ENCODE measurements at places on chromosomes 16 and 17.
A peak's percentile ranks its signal among the peaks of the same experiment; 100 is the strongest.

GRCh38 chr17:52606098-52606497 lies 447.6 kb upstream of the CA10 start:
- DNase-seq = no peak

GRCh38 chr17:17499402-17500145 lies 3.4 kb upstream of the RASD1 start:
- no peak for DNase-seq

GRCh38 chr17:73867056-73867455 lies 222.8 kb upstream of the SDK2 start:
- DNase-seq = no peak

GRCh38 chr17:43547659-43548256 lies 1.6 kb upstream of the ETV4 start:
- DNase-seq = no peak

GRCh38 chr16:86517652-86518258 lies 7.4 kb downstream of the FOXF1 start:
- peak; percentile 65 for DNase-seq

- DNase-seq = peak; percentile 81
These were observed 10.1 kb downstream of the IRF8 start for GRCh38 chr16:85908889-85909589.

GRCh38 chr17:36877771-36878170 lies 59.5 kb upstream of the LHX1 start:
- DNase-seq = peak; percentile 62

- no peak for DNase-seq
These were observed 605.1 kb downstream of the MAF start for GRCh38 chr16:78995441-78995840.

GRCh38 chr16:81530296-81530721 lies 85.7 kb downstream of the CMIP start:
- no peak for DNase-seq

GRCh38 chr17:35977509-35977908 lies 3.8 kb downstream of the CCL16 start:
- no peak for DNase-seq

GRCh38 chr17:31374094-31374447 lies 17.4 kb upstream of the RAB11FIP4 start:
- peak; percentile 50 for DNase-seq

DNA sequence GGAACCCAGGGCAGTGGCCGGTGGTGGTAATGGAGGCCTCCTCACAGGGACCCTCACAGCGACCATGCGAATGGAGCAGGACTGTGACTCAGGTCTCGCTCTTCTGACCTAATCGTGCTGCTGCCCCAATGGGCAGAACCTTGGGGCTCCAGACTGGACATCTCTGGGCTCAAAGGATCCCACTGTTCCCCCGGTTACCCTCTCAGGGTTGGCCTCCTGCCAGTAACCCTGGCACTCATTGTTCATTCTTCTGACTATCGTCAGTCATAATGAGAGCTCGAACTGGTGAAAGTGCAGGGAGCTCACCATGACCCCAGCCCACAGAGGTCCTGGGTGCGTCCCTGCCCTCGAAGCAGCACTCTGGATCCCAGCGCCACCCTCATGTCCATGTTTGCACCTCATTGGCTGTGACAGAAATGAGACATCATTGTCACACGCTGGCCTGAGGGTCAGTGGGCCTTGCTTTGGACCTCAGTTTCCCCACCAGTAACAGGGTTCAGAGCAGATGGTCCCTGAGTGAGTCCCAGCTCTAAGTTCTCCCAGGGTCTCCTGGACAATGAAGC lies 4.0 kb upstream of the NPRL3 start:
- no peak for DNase-seq

DNA sequence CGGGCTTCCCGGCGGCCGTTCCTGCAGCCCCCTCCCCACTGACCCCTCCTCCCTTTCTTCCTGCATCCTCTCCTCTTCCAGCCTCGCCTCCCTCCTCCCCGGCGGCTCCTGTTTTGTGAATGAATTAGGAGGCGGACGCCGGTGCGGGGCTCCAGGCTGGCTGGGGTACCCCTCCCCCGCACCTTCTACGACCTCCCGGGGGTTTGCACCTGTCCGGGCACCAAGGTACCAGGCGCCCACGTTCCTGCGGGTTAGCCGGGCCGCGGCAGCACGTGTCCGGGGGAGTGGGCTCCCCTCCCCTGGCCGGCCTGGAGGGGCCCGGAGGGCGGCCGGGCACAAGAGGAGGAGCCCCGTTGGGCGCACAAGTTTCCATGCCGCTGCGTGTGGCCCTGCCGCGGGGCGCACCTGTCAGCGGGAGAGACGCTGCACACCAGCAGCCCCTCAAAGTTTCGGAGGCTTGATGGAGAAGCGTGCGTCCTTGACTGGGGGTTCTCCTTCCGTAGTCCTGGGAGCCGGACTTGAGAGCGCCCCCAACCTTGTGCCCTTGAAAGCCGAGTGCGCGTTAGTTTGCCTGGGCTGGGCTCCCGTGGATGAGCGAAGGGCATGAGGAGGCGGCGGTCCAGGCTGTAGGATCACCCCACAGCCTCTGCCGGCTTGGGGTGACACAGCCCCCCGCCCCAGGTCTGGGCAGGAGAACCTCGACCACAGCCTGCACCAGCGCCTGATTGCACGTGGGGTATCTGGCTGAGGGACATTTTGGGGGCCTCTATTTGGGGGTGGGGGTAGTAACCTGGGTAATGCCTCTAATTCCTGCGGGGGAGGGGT lies 1.2 kb downstream of the HAS3 start:
- no peak for DNase-seq

DNA sequence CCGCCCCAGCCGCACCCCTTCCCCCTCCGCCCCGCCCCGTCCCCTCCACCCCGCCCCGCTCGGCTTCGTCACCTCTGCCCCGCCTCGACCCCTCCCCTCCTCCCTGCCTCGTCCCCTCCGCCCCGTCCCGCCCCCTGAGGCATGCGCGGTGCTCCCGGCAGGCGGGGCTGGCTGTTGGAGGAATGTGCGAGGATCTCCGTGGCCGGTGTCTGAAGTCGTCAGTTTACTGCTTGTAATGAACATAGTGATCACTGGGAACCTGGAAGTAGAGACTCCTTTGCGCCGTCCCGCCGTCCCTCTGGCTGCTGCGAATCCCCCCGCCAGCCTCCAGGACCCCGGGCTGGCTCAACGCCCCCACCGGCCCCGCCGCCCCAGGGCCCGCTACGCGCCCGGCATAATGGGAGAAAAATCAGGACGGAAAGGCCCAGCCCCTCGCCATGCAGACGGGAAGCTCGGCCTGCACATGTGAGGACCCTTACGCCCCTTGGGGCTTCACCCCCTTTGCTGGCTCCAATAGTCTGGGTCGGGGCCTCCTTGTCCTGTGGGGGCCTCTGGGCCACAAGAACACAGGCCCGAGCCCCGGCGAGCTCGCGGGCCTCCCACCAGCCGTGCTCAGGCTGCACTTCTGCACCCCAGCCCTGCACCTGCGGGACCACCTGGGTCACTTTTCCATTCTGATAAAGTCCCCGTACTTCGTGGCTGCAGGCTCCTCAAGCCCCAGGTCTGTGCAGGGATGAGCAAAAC lies 743.1 kb downstream of the KCNJ18 start:
- no peak for DNase-seq

GRCh38 chr16:75121949-75122568 lies 5.5 kb upstream of the LDHD start:
- DNase-seq = no peak

DNA sequence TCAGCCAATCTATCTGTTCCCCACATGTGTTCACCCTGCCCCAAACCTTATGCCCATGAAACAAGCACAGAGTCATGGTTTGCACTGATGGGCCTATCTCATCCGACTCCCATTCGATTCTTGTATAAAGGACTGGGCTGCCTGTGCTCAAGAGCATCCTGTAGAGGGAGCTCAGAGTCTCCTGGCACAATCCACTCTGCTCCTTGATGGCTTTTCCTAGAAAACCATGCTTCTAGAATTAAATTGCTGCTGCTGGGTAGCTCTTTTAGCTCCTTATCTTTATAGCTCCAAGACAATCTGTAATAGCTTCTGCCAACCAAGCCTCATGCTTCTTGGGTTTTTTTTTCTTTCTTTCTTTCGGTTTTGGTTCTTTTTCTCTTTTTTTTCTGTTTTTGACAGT lies 9.7 kb downstream of the ZNF19 start:
- peak; percentile 21 for DNase-seq

GRCh38 chr16:27499659-27500055 lies 50.1 kb downstream of the GTF3C1 start:
- DNase-seq = no peak

- DNase-seq = peak; percentile 38
These were observed 93.9 kb downstream of the SEC14L1 start for GRCh38 chr17:77234695-77235094.

GRCh38 chr17:78322327-78322857 lies 37.5 kb downstream of the SOCS3 start:
- DNase-seq = peak; percentile 63

DNA sequence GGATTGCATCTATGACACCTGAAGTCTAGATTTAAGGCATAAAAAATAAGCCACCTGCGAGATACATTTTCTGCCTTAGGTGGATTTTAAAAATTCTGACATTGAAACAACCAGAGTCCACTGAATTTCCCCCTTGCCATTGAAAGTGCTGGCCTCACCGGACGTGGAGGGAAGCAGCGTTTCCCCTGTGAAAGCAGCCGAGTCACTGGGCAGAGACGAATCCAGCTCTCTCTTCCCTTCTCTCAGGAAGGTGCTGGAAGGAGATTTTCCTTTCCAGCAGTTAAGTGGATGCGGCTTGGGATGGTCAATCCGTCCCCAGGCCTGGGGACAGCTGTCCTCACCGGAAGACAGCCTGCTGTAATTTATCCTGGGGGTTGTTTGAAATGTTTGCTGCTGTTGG lies 270.9 kb upstream of the FOXF1 start:
- no peak for DNase-seq

DNA sequence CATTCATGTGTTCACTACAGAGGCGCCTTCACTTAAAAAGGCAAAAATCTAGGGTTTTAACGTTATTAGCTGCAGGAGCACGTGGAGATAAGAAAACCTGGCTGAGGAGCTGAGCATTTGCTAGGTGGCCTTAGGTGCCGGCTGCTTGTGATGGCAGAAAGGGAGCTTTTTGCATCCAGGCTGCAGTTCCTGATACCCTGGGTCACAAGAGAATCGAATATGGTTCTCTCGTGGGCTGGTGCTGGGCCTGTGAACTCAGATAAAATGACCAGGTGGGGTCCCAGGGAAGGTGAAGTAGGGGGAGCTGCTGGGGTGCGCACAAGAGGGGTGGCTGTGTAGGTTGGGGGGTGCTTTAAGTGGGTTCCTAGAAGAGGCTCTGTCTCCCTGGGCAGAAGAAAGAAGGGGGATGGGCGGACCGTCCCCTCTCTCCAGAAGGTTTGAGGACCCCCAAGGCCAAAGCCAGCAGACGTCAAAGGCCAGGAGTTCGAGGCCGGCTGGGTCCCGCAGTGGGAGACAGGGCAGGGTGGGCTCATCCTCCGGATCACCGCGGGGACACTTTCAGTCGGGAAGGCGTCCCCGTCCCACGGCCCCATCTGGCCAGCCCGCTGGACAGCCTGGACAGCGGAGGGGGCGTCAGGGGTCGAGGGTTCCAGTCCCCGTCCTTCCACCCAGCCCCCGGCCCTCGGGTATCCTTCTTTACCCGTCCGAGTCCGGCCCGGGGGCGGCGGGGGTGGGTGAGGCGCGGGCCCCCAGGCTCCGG lies 740 bp upstream of the CMIP start:
- no peak for DNase-seq

GRCh38 chr17:36892112-36892838 lies 45.0 kb upstream of the LHX1 start:
- DNase-seq = no peak

DNA sequence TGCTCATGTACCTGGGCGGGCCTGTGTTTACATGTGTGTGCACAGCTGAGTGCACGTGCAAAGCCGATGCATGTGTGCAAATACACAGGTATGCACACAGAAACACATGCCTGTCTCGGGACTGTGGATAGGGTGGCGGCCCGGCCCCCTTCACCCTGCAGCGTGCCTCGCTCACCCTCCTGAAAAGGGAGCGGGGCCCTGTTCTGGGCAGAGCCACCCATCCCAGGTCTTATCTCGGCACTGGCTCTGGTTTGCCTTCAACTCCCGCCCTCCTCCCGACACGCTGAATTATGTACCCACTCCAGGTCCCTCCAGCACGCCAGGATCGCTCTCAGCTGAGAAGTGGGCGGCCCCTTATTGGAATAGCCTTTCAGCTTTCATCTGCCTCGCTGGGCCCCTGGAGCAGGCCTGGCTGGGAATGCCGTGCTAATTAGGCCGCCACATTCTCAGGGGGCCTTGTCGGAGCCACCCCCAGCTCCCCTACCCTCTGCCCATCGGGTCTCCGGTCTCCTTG lies 77.8 kb downstream of the RTN4RL1 start:
- DNase-seq = no peak

DNA sequence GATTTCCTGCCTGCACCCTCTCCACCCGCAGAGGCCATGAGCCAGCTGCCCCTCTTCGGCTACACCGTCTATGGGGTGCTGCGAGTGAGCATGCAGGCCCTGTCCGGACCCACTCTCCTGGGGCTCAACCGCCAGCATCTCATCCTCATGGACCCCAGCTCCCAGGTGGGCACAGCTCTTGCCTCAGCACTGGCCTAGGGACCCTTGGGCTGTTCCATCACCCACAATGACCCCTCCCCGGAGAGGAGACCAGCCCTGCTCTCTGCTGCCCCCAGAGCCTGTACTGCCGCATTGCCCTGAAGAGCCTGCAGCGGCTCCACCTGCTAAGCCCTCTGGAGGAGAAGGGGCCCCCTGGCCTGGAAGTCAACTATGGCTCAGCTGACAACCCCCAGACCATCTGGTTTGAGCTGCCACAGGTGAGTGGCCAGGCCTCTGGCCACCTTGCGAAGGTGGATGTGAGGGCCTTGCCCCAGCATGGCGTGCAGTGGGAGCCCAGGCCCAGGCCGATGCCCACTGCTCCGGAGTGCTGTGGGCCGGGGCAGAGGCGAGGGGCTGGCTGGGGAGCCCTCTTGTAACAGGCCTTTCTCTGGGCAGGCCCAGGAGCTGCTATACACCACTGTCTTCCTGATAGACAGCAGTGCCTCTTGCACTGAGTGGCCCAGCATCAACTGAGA lies 7.3 kb upstream of the SMIM5 start:
- peak; percentile 15 for DNase-seq

- peak; percentile 3 for DNase-seq
These were observed 7.7 kb upstream of the GINS3 start for GRCh38 chr16:58384437-58385055.

- DNase-seq = peak; percentile 88
These were observed 917 bp downstream of the YWHAE start for GRCh38 chr17:1398931-1399678.

DNA sequence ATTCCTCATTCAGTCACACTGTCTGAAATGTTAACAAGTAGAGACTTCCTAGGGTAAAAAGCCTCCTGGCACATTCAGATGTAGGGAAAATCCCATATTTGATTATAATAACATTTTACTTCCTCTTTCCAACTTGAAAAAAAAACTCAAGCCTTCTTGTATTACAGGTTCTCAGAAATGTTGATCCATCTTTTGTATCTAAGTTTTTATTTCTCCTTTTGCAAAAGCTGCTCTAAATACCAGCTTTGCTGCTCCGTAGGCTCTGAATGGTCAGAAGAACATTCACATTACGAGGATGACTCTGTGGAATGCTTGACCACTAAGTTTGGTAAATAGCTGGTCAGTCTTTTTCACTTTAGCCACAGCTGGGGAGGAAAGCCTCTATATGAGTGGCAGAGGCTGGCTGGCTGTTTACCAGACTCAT lies 13.2 kb upstream of the HEATR6 start:
- peak; percentile 82 for DNase-seq

Data from suppressor macrophage treated with lipopolysaccharide for 1 hour (primary cell).